ENCODE measurements at places on chromosomes 12 and 14.

GRCh38 chr12:68106660-68107059, 52.9 kb downstream of the IFNG start:
- no peak overlapping the region for H3K4me3 ChIP-seq
- no peaks in the 10 kb centered on the region for H3K27me3 ChIP-seq
- DNase-seq = no peak
- peaks cover 14% of the 10 kb centered on the region for H3K4me1 ChIP-seq
- no peak overlapping the region for H3K27ac ChIP-seq

- no peaks in the 10 kb centered on the region for H3K4me1 ChIP-seq
- peaks cover 22% of the 10 kb centered on the region for H3K36me3 ChIP-seq
- H3K27me3 ChIP-seq = no peaks in the 10 kb centered on the region
- no peak for DNase-seq
- no peak overlapping the region for H3K4me3 ChIP-seq
- H3K27ac ChIP-seq = no peak overlapping the region
These were observed 26.8 kb downstream of the XRCC3 start for GRCh38 chr14:103688441-103688840.

- H3K36me3 ChIP-seq = peaks cover 54% of the 10 kb centered on the region
- H3K4me1 ChIP-seq = peaks cover 49% of the 10 kb centered on the region
- DNase-seq = peak; percentile 24
- peak overlapping the region; percentile 54 for H3K27ac ChIP-seq
- peak overlapping the region; percentile 50 for H3K4me3 ChIP-seq
These were observed 71.2 kb downstream of the LGMN start for GRCh38 chr14:92677087-92677668.

DNA sequence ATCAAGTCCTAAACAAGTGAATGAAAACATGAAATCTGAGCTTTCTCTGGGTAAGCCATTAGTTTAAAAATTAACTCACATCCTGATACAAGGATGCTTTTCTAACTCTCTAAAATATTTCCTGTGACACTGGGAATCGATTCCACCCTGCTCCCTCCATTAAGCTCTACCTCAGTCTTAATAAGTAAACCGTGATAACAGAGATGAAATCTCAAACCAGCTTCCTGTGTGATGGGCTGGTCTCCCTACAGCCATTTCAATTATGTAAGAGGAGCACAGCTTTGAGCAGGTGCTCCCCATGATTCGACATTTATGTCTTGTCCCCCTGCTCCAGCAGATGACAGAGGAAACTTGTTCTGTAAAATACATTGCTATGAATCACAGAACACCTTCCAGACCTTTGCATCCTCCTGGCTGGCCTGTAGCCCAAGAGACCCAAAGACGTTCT, 59.0 kb downstream of the GAS2L3 start:
- no peak for DNase-seq
- no peak overlapping the region for H3K4me3 ChIP-seq
- H3K4me1 ChIP-seq = no peaks in the 10 kb centered on the region
- H3K36me3 ChIP-seq = no peaks in the 10 kb centered on the region

DNA sequence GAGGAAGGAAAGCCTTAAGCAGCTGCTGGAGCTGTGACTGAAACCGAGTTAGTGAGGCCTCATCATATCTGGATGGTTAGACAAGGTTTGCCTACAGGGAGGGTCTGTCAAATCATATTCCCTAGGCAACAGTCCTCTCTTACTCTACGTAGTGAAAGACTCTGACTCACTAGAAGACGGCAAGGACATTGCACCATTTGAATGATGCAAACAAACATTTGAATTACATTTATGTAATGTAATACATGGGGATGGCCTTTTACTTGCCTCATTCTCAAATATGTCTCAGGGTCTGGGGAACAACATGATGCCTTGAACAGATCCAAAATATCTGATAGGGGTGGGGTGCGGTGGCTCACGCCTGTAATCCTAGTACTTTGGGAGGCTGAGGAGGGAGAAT, 29.8 kb upstream of the STRAP start:
- H3K4me3 ChIP-seq = no peak overlapping the region
- H3K27ac ChIP-seq = no peak overlapping the region
- DNase-seq = no peak

DNA sequence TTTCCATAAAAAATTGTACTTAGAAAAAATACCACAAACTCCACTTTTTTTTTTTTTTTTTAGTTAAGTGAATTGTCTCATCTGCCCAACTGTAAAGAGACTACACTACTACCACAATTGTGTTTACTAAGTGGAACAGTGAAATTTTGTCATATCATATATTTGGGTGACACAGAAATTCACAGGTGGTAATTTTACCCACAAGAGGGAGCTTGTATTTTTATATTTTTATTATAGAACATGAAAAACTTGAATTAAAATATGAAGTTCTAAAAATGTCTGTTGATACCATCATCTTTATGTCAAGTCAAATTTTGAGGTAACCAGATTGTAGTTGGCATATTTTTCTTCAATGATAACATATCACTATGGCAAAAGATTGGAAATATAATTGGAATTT, 329.4 kb upstream of the SOX5 start:
- H3K4me3 ChIP-seq = no peak overlapping the region
- no peaks in the 10 kb centered on the region for H3K4me1 ChIP-seq
- no peaks in the 10 kb centered on the region for H3K27me3 ChIP-seq
- DNase-seq = no peak

DNA sequence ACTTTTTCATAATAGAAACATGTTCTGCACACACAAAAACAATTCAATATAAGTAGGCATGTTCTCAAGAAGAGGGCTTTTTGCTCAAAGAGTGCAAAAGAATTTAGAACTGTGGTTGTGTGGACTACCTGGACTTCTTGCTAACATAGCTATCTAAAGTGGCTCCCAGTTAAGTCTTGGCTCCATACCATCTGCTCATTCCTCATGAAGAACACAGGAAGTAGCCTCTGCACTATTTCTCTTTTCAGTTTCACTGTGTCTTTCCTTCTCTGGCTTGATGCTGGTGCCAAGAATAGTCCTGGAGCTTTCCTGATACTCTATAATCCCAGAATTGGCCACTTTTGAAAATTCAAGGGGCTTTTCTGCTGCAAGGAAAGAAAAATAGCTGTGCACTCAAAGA, 127.4 kb downstream of the CCER1 start:
- DNase-seq = no peak
- no peaks in the 10 kb centered on the region for H3K4me1 ChIP-seq
- no peaks in the 10 kb centered on the region for H3K36me3 ChIP-seq
- no peaks in the 10 kb centered on the region for H3K27me3 ChIP-seq
- no peak overlapping the region for H3K4me3 ChIP-seq

Measured in activated T-helper 1 cell treated with anti-CD3 and anti-CD28 coated beads, Interleukin-12 subunit alpha, Interleukin-12 subunit beta, Interleukin-2, Interleukin-4 antibody, amounts not matched to agents 30 ng/mL and 10 ng/mL and 1 ng/mL, durations not matched to agents 14 hours and 24 hours and 36 hours (primary cell).